ENCODE measurements at places on chromosomes 11 and 22. TPM values are rescaled to one million over a fixed set of nuclear protein-coding genes. Genes with fewer than 3 reads are reported as not detected.

The MMP27 gene
- not detected for total RNA-seq

The OR52E8 gene
- not detected for total RNA-seq

The KCNK4 gene
- not detected for total RNA-seq

The COA4 gene
- 26.8 TPM for total RNA-seq

The EP300 gene
- 174 TPM for total RNA-seq

The MMP12 gene
- not detected for total RNA-seq

The TMEM191B gene
- 4.8 TPM for total RNA-seq

The FIBIN gene
- not detected for total RNA-seq
